ENCODE measurements at places on chromosomes 16 and 17.

- H3K27ac ChIP-seq, result no peak overlapping the region
- no peak for DNase-seq
- peaks cover 41% of the 10 kb centered on the region for H3K36me3 ChIP-seq
- H3K27me3 ChIP-seq, result no peaks in the 10 kb centered on the region
These were observed 28.7 kb upstream of the C16orf95 start for GRCh38 chr16:87345726-87346424.

- no peaks in the 10 kb centered on the region for H3K4me1 ChIP-seq
- DNase-seq, result no peak
- no peaks in the 10 kb centered on the region for H3K27me3 ChIP-seq
These were observed 25.3 kb downstream of the CLEC16A start for GRCh38 chr16:10969615-10970014.

DNA sequence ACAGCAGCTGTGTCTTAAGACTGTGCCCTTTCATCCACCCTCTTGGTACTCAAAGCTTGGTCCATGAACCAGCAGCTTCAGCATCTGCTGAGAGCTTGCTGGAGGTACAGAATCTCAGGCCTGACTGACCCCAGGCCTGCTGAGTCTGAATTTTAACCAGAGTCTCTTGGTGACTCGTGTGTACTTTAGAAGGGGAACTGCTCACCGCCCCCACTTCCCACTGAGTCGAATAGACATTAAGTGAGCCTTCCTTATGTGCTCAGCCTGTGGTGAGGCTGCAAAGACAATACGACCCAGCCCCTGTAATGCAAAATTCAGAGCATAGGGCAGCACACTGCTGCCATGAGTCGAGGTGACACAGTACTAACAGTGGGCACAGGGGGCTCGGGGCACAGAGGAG is 662.8 kb downstream of the WWOX start:
- no peak for DNase-seq
- H3K4me1 ChIP-seq, result peaks cover 8% of the 10 kb centered on the region
- no peaks in the 10 kb centered on the region for H3K27me3 ChIP-seq
- H3K36me3 ChIP-seq, result no peaks in the 10 kb centered on the region
- no peak overlapping the region for H3K27ac ChIP-seq
- no peak overlapping the region for H3K4me3 ChIP-seq

DNA sequence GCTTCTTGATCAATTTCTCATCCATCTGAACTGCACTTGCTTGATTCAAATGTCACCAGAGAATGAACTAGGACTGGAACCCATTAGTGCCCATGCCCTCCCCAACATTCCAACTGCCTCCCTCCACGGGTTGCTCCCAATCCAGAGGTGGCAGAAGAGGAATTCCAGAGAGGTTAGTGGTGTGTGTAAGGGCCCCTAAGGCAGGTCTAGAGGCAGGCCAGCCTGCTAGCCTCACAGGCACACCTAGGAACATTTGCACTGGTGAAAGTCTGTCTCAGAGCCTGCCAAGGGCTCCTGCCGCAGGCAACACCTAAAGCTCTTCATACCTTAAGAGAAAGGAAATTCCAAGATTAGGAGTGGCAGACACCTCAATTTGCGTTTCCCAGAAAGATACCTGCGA is 21.2 kb upstream of the CMTM4 start:
- no peak for DNase-seq
- H3K27me3 ChIP-seq, result no peaks in the 10 kb centered on the region
- no peak overlapping the region for H3K27ac ChIP-seq
- H3K4me1 ChIP-seq, result peaks cover 8% of the 10 kb centered on the region
- H3K36me3 ChIP-seq, result peaks cover 41% of the 10 kb centered on the region

DNA sequence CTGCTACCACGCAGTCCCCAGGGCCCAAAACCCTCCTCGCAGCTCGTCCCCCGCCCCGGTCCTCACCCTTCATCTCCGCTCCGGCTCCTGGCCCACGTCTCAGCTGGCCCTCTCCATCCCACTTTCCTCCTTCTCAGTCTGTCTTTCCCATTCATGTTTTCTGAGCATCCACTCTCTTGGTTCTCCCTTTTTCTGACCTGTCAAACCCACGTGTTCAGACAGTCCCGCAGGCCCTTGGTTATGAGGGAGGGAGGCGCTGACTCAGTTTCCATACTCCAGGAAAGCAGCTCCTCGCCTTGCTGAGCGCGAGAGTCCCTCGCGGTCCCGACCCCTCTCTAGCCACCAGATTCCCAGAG is 392 bp upstream of the HID1 start:
- H3K27me3 ChIP-seq, result peaks cover 44% of the 10 kb centered on the region
- no peaks in the 10 kb centered on the region for H3K36me3 ChIP-seq
- no peak for DNase-seq
- H3K4me1 ChIP-seq, result no peaks in the 10 kb centered on the region
- H3K4me3 ChIP-seq, result peak overlapping the region; percentile 55

GRCh38 chr16:68272507-68273209 is 8.3 kb downstream of the SLC7A6 start:
- peaks cover 24% of the 10 kb centered on the region for H3K36me3 ChIP-seq
- H3K4me1 ChIP-seq, result peaks cover 15% of the 10 kb centered on the region
- H3K27me3 ChIP-seq, result no peaks in the 10 kb centered on the region

DNA sequence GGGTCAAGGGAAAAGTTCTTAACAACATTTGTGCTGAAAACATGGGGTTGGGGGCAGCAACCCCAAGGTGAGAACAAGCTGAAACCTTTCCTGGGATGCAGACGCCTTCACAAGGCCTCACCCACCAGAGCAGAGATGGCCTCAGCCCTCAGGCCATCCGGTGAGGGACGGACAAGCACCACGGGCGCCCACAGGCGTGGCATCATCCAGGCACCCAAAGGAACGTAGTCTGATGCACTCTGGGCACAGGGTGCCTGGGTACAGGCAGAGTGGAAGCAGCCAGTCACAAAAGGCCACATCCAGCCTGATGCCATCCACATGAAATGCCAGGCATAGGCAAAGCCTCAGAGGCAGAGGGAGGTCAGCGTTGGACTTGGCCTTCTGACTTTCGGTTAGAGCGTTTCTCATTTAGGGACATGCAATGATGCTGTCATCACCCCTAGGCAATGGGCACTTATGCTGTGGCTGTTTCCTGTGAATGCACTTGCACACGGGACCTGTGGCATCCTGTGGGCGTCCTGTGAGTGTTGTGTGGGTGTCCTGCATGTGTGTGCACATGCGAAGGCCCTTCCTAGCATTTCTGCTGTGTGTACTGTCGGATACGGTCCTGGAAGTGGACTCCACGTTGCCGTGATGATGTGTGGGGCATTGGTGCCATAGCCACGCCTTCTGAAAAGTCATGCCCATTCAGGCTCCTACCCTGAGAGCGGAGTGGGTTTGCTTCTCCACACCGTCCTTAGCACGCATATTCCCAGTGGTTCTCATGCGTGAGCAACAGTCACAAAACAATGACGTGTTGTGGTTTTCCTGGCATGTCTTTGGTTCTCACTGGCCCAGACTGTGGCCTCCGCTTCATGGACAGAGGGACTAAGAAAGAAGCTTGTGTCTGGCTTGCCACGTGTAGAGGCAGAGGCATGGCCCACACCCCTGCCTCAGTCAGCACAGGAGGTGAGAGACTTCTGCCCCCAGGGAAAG is 52.7 kb upstream of the ZNF469 start:
- H3K27me3 ChIP-seq, result no peaks in the 10 kb centered on the region
- H3K4me3 ChIP-seq, result no peak overlapping the region
- H3K27ac ChIP-seq, result no peak overlapping the region
- peaks cover 8% of the 10 kb centered on the region for H3K4me1 ChIP-seq

DNA sequence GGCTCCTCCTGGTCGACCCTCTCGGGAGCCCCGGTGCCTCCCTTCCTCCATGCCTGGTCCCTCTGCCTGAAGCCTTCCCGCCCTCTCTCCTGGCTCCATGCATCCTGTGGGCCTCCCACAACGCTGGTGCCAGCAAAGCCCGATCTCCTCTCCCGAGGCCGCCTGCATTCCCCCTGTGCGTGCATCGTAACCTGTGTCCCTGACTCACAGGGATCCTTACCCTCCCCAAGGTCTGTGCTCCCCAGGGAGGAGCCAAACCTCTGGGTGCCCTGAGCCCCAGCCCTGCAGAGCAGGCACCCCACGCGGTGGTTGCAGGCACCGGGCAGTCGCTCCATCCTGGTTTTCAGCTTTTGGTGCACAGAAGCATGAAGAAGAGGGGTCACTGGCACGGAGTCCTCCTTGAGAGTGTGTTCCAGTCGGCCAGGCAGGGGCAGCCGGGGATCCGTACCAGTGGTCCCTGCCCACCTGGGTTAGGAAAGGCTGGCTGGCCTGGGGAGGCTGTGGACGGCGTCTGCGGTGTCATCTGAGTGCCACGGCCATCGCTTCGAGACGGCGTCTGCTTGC is 1.8 kb upstream of the ENPP7 start:
- no peaks in the 10 kb centered on the region for H3K4me1 ChIP-seq
- H3K27me3 ChIP-seq, result no peaks in the 10 kb centered on the region
- no peak for DNase-seq
- no peaks in the 10 kb centered on the region for H3K36me3 ChIP-seq

DNA sequence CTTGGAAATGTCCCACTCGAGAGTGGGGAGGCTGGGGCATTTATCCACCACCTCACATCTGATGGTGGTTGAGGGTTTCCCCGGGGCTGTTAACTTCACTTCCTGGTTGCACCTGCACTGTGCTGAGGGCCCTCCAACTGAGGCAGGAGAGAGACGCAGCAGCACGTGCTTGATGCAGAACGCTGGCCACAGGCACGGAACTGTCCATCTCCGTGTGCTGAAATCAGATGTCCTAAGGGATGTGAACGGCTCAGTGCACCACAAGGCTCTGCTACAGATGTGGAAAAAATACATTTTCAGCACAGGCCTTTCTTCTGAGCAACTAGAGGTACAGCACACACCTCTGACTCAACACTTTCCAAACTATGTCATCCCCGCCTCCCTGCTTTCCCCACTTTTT is 114.8 kb upstream of the C16orf82 start:
- no peak for DNase-seq
- H3K27ac ChIP-seq, result no peak overlapping the region
- no peaks in the 10 kb centered on the region for H3K27me3 ChIP-seq
- no peak overlapping the region for H3K4me3 ChIP-seq
- no peaks in the 10 kb centered on the region for H3K4me1 ChIP-seq

GRCh38 chr17:32904891-32905290 is 23.1 kb upstream of the TMEM98 start:
- no peaks in the 10 kb centered on the region for H3K27me3 ChIP-seq
- no peak for DNase-seq
- H3K4me3 ChIP-seq, result no peak overlapping the region
- peaks cover 3% of the 10 kb centered on the region for H3K4me1 ChIP-seq

DNA sequence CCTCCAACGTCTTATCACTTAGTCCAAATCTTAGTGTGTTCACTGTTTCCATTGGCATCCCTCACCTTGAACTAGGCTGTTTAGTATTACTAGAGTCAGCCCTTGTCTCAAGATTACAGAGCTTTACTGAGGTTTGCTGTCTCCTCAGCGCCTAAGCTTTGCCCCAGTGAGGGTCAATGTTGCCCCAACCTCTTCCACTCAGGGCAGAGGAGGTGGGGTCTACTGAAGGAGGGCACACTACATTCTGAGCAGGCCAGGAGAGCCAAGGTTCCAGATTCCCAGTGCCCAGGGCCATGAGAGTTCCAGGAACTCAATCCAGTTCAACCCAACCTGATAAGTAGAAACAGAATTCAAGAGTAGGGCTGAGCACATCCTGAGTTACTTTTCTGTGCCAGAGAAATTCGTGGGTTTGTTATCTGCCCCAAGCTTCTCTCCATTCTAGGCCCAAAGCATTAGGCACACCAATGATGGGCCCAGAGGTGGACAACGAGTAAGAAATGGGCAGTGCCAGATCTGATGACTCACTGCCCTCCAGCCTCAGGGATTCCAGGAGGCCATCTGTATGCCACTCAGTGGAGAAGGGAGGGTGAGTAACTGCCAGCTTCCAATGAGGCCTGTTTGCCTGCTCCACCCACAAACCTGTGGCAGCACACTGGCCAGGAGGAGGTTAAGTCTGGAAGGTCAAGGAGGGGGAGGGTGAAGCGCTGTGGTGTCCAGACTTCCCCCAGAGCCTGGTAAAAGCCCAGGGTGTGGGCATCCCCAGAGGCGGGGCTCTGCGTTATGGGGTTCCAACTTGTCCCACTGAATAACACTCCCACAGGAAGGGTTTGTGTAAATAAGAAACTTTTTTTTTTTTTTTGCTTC is 8.2 kb downstream of the TUBG2 start:
- no peaks in the 10 kb centered on the region for H3K4me1 ChIP-seq
- peak overlapping the region; percentile 78 for H3K27ac ChIP-seq
- H3K27me3 ChIP-seq, result no peaks in the 10 kb centered on the region
- peak; percentile 87 for DNase-seq
- H3K4me3 ChIP-seq, result no peak overlapping the region
- H3K36me3 ChIP-seq, result peaks cover 39% of the 10 kb centered on the region

DNA sequence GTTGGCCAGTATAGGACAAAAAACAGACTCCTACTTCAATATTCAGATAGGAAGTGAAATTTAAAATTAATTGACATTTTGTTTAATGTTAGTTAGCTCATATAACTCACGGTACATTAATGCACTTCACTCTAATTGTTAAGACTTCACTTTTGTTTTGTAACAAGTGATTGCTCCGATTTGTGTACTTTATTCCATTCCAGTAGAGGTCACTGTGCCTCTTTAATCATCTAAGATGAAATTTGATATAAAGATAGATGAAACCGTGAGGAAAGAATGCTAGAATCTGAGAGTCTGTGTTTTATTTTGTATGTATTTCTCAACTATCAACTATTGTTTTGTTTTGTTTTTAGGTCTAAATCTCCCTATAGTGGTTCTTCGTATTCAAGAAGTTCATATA is 29.0 kb downstream of the RBBP6 start:
- no peak overlapping the region for H3K4me3 ChIP-seq
- no peak overlapping the region for H3K27ac ChIP-seq
- DNase-seq, result no peak
- H3K4me1 ChIP-seq, result no peaks in the 10 kb centered on the region

GRCh38 chr16:68781784-68782183 is 44.7 kb downstream of the CDH1 start:
- no peak for DNase-seq
- no peak overlapping the region for H3K4me3 ChIP-seq
- H3K27me3 ChIP-seq, result no peaks in the 10 kb centered on the region
- H3K36me3 ChIP-seq, result no peaks in the 10 kb centered on the region

- H3K27me3 ChIP-seq, result no peaks in the 10 kb centered on the region
- H3K4me1 ChIP-seq, result peaks cover 22% of the 10 kb centered on the region
- H3K36me3 ChIP-seq, result no peaks in the 10 kb centered on the region
- H3K4me3 ChIP-seq, result no peak overlapping the region
These were observed 1.6 kb downstream of the TPPP3 start for GRCh38 chr16:67391424-67392300.

DNA sequence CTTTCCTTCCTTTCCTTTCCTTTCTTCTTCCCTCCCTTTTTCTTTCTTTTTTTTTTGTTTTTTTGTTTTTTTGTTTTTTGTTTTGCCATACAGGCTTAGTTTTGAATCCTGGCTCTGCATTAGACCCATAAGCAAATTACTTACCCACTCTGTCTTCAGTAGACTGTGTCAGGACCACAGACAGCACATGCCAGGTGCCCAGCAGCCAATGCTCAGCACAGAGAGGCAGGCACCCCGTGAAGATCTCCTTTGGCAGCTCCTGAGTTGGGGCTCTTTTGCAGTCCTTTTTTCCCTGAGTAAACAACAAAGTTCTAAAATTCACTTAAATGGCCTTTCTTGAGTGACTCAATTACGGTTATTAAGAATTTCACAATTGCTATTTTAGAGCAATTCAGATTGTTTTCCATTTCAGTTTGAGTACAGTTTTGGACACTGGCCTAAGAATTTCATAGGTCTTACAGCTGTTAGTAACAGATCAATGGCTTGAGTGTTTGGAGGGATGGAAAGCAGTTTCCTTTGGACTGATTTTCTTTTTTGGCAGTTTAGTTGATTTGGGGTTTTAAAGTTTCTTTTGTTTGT is 26.2 kb upstream of the SLC5A11 start:
- no peak overlapping the region for H3K4me3 ChIP-seq
- no peaks in the 10 kb centered on the region for H3K4me1 ChIP-seq
- H3K36me3 ChIP-seq, result peaks cover 97% of the 10 kb centered on the region
- DNase-seq, result no peak
- no peak overlapping the region for H3K27ac ChIP-seq

Measured in tibial artery (tissue), 4 donors.